Kidney tubule cell (primary cell): ENCODE measurements at places on chromosomes 1 and 21.
A peak's percentile ranks its signal among the peaks of the same experiment; 100 is the strongest.

- no peak for DNase-seq
Measured at GRCh38 chr1:5746611-5747425, 245.4 kb downstream of the NPHP4 start.

GRCh38 chr1:8396083-8396785 lies 78.3 kb downstream of the SLC45A1 start:
- peak; percentile 68 for DNase-seq

GRCh38 chr21:35244514-35244913 lies 195.4 kb upstream of the RUNX1 start:
- DNase-seq: no peak

GRCh38 chr1:210293171-210293607 lies 35.5 kb upstream of the HHAT start:
- DNase-seq: peak; percentile 18

GRCh38 chr1:67937010-67937409 lies 103.7 kb upstream of the GNG12 start:
- DNase-seq: no peak

- no peak for DNase-seq
Measured at GRCh38 chr1:228897901-228898300, 162.6 kb downstream of the RHOU start.

GRCh38 chr1:2802421-2802961 lies 998 bp upstream of the TTC34 start:
- DNase-seq: no peak

DNA sequence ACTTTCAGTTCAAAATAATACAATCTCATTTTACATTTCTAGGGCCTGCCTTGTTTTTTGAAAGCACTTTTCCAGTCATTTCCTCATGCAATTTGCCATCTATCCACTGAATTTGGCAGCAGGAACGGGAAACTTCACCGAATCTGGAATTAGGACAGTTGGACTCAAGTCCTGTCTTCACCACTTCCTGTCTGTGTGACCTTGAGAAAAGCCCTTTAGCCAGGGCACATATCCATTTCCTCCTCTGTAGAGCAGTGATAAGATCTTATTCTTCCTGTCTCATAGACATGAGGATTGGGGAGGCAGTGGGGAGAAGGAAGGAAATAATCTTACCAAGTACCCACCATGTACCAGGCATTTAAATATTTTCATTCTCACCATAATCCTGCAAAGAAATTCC lies 12.0 kb downstream of the VAV3 start:
- DNase-seq: no peak

GRCh38 chr21:25560271-25560685 lies 47.0 kb downstream of the MRPL39 start:
- no peak for DNase-seq
